ENCODE measurements at places on chromosomes 3 and 15. TPM values are rescaled to one million over a fixed set of nuclear protein-coding genes. Genes with fewer than 3 reads are reported as not detected.
A peak's percentile ranks its signal among the peaks of the same experiment; 100 is the strongest.

DNA sequence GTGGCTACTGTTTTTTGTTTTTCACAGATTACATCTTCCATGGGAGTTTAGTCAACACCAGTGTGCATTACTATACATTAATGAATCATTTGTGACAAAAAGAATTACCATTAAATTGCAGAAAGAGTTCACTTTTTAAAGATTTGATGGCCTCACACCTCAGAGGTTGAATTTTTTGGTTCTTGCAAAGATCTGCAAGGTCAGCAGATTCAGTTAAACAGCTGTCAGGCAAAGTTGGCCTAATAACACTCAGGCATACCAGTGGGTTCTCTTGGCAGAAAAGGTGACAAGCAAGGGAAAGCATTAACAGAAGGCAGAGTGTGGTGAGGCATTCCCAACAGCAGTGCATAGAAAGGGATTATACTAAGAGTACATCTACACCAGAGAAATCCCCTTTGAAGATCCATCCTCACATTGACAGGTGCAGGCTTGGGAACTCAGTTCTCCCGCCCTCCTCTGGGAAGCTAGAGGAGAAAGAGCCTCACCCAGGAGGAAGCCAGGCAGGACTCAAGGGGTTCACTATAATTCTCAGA, 24.3 kb upstream of the PTX3 start:
- DNase-seq = no peak

- no peak for DNase-seq
Measured at GRCh38 chr15:81298611-81299010, 25.3 kb downstream of the STARD5 start.

GRCh38 chr15:38670128-38671005, 105.8 kb upstream of the RASGRP1 start:
- DNase-seq = no peak

DNA sequence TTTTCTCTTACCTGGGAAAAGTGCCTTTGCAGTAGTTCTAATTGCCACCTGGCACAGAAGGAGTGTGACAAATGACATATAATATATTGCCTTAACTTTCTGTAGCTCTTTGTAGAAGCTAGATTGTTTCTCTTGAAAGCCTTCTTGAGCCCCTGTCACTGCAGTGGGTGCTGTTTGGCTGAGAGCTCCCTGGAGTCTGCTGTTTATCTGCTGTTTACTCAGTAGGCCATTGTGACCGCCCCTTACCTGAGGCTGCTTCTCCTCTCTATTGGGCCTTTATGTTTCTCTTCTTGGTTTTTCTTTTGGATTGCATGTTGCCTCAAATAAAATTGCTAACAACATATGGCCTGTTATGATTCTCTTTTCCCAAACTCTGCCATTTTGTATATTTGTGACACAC, 16.7 kb downstream of the MAP2K5 start:
- no peak for DNase-seq

DNA sequence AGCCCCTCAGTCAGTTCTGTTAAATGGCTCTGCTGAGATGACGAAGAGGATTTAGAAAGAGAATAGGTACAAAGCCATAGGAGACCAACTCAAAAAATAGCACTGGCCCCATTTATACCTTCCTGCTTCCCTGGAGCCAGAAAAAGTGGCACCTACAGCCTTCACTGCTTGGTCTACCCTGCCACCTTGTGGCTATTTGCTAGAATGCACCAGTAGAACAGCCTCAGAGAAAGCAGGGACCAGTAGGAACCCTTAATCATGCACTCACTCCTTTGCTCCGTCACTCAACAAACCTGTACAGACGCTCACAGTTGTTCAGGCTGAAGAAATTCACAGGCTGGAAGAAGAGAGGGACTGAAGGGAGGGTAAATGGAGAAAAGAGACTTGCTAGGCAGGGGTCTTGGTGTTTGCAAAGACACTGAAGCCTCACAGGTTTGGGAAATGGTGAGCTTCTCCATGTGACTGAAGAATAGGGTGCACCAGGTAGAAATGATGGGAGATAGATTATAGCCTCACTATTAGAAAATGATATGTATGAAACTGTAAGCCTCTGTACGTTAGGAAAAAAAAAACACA, 12.1 kb upstream of the RTP2 start:
- no peak for DNase-seq

- DNase-seq = no peak
Measured at GRCh38 chr3:145798007-145798406, 363.0 kb downstream of the PLOD2 start.

DNA sequence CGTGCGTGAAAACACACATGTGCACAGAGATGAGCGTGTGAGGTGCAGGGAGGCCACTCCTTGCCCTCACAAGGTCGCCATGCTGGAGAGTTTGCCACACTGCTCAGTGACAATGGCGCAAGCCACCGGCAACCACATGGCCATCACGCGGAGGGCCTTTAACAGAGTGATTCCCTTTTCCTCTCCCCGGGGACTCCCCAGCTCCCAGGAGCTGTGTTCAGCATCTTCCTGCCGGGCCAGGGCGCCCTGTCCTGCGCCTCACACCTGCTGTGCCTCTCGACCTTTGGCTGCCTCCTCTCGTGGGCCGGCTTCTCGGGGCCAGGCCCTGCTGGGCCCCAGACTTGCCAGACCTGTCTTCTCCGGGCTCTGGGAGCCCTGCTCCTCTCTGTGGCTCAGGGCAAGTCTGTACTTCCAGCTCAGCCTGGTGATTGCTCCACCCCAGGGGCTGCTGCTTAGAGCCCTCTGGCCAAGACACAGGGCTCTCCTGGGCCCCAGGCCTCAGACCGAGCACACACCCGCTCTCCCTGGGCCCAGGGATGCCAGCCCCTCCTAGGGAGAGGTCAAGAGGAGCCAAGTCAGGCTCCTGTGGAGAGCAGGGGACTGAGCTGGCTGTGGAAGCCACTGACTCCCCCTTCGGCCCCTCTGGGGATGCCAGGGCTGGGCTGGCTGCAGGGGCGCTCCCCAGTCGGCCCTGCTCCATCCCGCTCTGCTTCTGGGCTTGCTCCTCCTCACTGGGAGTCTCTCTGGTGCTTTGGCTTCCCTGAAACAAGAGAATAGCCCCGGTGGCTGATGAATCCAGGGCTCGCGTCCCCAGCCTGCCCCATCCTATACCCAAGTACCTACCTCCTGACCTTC, 5.6 kb downstream of the CCDC9B start:
- DNase-seq = peak; percentile 86

- peak; percentile 76 for DNase-seq
Measured at GRCh38 chr15:99566157-99566897, 543 bp downstream of the MEF2A start.

- no peak for DNase-seq
Measured at GRCh38 chr3:193809106-193809505, 216.1 kb downstream of the OPA1 start.

DNA sequence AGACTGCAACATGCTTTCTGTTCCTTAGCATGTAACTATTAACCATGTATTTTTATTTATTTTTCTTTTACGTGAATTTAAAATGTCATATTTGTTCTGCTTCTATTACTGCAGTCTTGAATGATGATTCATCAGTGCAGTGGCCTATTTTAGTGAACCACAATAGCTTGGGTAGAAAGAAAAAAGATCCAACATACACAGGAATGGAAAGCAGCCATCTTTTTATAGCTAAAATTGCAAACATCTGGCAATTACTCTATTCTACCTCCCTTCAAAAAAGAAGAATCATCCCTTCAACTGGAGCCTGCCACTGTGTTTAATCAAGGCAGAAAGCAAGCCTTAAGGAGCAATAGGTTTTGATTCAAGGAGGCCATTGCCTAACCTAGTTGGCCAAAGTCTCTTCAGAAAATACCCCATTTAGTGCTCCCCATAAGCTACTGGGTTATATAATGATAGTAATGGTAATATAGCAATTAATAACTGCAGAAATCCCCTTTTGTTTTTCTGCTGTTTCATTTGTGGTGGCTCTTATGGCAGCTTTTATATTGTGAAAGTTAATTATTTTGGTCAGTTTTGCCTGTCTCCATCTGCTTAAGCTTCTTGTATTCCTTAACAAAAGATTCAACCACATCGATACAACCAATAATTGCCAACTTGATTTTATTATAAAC, 267.3 kb downstream of the LPP start:
- DNase-seq = no peak

- DNase-seq = no peak
Measured at GRCh38 chr15:67784856-67785430, 40.4 kb upstream of the SKOR1 start.

DNA sequence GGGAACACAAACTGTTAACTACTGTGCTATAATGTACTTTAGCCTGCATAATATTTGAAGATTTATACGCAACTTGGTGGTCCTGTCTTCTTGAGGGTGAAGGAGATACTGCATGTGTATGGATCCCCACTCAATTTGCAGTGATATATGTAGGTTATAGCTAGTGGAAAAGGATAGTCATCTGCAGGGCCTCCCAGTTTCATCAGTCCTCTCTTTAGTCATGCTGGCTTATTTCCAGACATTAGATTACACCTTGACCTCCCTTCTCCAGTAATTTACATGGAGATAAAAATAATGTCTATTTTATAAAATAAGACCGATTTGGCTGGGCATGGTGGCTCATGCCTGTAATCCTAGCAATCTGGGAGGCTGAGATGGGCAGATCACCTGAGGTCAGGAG, 3.7 kb downstream of the NR1D2 start:
- no peak for DNase-seq

DNA sequence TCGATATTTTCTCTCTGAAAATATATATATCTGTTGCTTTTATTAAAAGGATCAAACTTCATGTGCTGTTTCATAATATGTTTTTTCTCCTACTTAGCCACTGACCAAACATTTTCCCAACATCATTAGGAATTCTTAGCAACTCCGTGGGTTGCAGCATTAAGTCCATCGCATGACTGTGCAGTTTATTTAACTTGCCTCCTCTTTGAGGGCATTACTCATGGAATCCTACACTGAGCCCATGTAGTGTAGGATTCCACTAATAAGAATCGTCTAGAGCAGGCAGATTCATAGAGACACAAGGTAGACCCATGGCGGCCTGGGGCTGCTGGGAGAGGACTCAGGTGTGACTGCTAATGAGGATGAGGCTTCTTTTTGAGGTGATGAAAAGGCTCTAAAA, 49.3 kb downstream of the CMTM6 start:
- no peak for DNase-seq

DNA sequence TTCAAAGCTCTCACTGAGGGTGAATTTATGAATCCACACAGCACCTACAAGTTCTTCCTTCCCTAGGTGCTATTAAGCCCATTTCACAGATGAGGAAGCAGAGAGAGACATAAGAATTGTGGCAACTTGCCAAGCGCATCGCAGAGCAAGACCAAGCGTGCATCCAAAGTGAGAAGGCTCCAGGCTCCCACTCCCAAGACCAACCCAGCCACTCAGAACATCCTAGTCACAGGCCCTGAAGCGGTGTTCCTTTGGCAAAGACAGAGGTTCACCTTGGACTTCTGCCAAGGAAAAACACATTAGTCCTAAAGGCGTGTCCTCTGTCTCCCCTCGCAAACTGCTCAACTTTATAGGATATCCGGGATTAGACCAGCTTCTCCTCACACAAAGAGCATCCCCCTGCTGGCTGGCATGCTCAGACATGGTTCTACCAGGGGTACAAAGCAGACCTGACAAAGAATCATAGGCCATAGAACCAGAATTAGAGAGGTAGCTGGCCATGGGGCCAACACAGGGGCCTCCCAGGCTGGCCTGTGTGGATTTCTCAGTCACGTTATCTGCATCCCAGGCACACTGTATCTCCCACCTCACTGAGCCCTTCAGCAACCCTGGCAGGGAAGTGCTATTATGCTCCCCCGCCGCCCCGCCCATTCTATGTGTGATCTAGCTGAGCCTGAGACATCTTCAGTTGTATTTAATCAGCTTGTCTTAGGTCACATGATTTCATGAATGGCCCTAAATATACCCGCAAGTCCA, 160.2 kb downstream of the FOXP1 start:
- no peak for DNase-seq

DNA sequence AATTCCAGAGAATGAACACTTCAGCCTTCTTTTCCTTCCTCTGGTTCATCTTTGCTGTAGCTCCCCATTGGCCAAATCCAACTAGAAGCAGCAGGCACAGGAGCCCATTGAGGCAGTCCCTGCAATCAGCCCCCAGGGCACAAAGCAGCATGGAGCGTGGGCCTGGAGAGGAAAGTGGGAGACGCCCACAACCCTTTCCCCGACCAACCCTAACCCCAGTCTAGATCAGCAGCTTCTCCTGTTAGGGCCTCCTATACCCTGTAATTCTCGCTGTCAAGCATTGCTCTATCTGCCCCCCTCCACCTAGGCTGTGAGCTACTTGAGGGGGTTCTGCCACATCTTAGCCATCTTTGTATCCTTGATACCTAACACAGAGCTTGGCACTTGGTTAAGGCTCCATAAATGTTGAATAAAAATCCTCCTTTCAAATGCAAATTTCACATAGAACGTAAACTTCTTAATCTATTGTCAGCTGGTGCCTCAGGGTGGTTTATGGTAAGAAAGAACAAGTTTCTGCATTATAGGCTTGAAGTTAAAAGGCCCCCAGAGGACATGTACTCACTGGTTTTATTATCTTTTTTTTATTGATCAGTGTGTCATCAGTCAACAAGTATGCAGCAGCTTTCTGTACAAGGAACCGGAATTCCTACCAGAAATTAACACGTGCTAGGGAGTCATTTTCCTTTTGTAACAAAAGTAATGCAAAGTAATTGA, 97.9 kb upstream of the PFN2 start:
- no peak for DNase-seq

DNA sequence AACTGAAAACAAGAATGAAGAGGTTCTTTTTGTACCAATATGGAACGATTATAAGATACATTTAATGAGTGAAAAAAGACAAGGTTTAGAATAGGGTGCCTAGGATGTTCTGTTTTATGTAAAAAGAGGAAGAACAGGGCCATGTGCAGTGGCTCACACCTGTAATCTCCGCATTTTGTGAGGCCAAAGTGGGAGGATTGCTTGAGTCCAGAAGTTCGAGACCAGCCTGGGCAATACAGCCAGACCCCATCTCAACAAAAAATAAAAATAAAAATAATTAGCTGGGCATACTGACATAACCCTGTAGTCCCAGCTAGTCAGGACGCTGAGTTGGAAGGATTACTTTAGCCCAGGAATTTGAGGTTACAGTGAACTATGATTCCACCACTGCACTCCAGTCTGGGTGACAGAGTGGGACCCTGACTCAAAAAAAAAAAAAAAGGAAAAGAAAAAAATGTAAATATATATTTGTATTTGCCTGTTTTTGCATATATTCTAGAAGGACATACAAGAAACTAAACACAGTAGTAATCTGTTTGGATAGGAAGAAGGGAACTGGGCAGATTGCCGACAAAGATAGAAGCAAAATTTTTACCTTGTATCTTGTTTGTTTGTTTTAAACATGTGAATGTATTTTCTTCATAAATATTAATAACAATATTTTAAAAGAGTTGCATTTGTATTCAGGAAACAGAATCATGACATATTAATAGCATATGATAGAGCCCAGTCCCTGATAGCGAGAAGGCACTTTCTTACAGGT, 174.3 kb downstream of the SOX2 start:
- DNase-seq = no peak

The CP gene
- total RNA-seq = 3.4 TPM

The LRRC58 gene
- 21.8 TPM for total RNA-seq

The ARL14 gene
- not detected for total RNA-seq

The SRGAP3 gene
- total RNA-seq = 3.2 TPM

The CFAP100 gene
- total RNA-seq = not detected

The SLCO3A1 gene
- 50.6 TPM for total RNA-seq

The MUC13 gene
- total RNA-seq = not detected

Measured in upper lobe of right lung (tissue), 1 donor.